ENCODE measurements at places on chromosomes 7 and 10.
A peak's percentile ranks its signal among the peaks of the same experiment; 100 is the strongest.

DNA sequence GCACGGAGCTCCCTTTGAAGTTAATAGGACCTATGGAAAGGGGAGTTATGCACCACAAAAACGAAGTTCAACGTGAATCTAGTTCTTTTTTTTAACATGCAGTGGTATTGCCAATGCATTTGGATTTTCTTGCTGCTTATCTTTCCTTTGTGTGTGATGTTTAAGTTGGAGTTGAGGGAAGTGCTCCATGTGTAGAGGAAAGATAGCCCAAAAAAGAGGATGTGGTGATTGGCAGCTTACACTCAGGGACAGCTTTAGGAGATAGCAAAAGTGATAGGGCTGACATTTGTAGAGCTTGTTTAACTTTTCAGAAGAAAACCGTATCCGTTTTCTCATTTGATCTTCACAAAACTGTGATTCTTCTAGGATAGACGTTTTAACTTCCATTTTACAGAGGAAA is 101.3 kb downstream of the MDFIC start:
- DNase-seq: no peak

DNA sequence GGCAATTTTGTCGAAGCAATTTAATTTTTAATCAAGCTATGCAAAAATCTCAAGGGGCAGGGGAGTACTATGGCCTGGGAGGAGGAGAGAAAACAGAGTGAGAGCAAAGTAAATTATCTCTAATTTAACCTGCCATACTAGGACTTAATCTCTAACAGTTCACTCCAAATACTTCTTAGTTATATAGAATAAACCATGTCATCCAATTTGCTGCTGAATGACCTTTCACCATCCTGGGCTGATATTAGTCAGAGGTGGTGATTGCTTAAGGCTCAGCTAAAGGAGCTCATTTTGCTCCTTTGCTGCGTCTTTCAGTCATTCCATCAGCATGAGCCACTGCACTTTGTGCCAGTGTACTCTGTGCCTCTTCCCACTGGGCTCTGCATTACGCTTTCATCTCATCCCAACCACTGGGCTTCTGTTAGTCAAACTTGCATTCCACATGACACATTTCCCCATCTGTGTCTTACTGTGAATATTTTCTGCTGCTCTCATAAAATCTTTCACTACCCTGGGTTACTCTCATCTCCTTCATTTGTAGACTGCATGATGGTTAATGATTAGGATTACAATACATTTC is 84.3 kb downstream of the CD36 start:
- no peak for DNase-seq

GRCh38 chr10:120508966-120509365 is 51.9 kb downstream of the PLPP4 start:
- DNase-seq: no peak

GRCh38 chr10:61869774-61870525 is 31.5 kb upstream of the ARID5B start:
- no peak for DNase-seq

- DNase-seq: peak; percentile 84
Measured at GRCh38 chr7:8261711-8262695, at the start of gene ICA1. TSS of gene ICA1 (minus strand) at chr7:8262167. CDS start at chr7:8235926, 26,241 bp downstream.

- DNase-seq: no peak
Measured at GRCh38 chr7:45689797-45690761, 115.9 kb downstream of the ADCY1 start.

GRCh38 chr10:13633689-13634088 is 46.9 kb downstream of the PRPF18 start:
- DNase-seq: no peak

DNA sequence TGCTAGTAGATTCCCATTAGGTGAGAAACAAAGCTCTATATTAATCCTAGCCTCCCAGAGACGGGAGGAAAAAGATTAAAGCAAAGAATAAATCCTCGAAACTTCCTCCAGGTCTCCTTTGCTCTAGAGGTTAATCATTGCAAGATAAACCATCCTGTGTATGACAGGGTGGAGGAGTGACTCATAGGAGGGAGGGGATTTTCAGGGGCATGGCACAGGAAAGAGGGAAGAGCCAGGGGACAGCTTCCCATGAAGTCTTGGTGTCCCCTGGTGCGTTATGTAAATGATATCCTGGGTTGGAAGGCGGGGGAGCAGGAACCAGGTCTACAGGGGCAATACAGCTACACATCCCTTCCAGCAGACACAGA is 780 bp downstream of the CYP3A5 start:
- no peak for DNase-seq

- no peak for DNase-seq
Measured at GRCh38 chr7:825386-825785, 6.9 kb upstream of the SUN1 start.

DNA sequence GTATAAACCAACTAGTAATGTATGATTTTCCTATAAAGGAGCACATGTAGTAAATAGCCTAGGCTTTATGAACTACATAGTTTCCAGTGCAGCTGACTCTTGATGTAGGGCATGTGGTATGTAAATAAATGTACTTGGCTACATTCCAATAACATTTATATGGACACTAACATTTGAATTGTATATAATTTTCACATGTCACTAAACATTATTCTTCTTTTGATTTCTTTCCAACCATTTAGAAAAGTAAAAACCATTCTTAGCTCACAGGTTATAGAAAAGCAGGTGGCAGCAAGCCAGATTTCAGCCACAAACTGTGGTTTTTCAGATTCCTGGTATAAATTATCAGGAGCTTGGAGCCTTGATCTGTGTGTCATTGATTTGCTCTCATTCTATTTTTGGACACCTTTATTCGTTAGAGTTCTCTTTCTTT is 1182.0 kb downstream of the CNTNAP2 start:
- DNase-seq: no peak

DNA sequence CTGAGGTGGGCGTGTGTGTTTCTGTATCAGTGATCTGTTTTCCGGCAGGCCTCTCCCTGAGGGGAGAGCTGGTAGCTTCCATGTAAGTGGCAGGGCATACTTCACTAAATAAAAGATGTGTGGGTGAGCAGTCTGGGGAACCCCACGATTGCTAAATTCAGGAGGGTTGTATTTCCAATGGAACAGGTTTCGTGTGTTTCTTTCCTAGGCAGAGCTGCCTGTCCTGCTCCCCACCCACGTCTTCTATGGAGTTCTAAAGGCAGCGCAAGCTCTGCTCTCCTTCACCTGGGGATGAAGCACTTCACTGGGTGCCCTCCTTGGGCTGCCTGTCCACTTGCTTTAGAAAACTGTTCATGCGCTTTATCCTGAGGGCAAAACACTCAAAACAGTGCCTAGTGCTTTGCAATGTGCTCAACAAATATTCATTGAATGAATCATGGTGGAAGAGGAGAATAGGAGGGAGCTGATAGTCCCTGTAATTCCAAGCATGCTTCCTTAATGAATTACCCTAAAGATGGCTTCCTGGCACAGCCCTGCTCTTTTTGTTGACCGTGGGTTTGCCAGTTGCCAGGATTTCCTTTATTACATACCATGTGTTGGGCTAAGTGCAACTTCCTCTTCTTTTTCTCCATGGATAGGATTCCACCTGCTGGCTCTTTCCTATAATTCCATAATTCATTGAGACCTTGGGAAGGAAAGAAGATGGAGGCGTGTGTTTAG is 50.6 kb upstream of the SRPK2 start:
- DNase-seq: no peak

GRCh38 chr7:154953006-154953684 is 49.8 kb downstream of the PAXIP1 start:
- peak; percentile 85 for DNase-seq

DNA sequence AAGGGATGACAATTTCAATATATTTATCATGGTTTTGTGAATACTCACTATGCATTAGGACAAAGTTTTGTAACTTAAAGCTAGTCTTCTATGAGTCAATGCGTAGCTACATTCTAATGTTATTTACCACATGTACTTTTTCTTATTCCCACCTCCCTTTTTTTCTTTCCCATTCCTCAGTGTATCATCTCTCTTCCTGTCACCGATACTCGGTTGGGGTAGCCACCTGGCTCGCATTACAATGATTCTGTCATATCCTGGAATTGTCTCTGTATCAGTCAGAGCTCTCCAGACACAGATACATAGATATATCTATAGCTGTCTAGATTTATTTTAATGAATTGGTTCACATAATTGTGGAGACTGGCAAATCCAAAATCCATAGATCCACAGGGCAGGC is 9.8 kb upstream of the RALA start:
- DNase-seq: no peak

- DNase-seq: no peak
Measured at GRCh38 chr10:11864727-11865126, 41.6 kb downstream of the PROSER2 start.

DNA sequence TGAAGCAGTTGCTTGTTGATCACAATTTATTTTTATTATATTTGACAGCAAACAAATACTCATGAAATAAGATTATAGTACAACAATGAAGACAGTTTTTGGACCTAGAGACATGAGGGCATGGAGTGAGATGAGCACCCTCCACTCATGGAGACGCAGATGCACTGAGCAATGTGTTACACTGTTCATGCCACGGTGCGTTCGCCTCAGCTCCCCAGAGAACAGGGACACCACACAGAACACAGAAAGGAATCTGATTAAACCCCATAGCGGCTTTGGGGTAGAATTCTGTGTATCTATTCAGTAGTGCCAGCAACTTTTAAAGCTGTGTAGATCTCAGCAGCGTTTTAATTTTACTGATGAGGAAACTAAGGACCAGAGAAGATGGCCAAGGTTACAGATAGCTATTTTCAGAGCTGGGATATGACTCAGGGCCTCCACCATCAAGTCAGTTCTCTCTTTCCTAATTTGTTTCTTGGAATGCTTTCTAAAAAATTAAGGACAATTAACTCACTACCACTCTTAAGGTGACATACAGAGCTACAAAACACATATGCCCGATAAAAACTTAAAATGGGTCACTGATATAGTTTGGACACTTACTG is 33.6 kb downstream of the FAM25A start:
- DNase-seq: no peak

GRCh38 chr7:72267291-72267800 is 144.8 kb downstream of the CALN1 start:
- no peak for DNase-seq

GRCh38 chr7:133587903-133588302 is 335.0 kb downstream of the EXOC4 start:
- no peak for DNase-seq

- no peak for DNase-seq
Measured at GRCh38 chr7:44755698-44756627, 7.3 kb downstream of the ZMIZ2 start.

- DNase-seq: no peak
Measured at GRCh38 chr10:86218160-86218559, 148.4 kb downstream of the GRID1 start.

DNA sequence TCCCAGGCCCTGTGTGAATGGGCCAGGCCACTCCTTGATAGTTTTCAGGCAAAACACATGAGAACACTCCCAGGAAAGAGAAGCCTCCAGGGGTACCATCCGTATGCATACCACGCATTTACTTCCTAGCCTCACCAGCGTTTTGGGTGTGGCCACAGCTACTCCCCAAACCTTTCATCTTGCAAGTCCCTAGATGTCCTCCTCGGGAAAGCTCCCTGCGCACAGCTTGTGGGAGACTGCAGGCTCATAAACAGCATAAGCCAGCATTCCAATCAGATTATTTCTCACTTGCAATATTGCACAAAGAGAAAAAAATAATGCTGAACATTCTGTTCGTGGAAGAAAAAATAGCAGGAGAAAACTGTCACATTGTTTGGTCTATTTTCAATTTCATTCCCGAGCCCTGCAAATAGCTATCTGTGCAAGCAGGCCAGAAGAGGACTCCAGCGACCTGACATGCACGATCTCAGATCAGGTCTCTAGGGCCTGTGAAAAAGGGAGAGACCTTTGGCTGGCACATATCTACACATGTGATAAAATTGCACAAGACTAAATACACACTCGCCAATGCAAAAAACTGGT is 175.6 kb downstream of the PLXNA4 start:
- no peak for DNase-seq

DNA sequence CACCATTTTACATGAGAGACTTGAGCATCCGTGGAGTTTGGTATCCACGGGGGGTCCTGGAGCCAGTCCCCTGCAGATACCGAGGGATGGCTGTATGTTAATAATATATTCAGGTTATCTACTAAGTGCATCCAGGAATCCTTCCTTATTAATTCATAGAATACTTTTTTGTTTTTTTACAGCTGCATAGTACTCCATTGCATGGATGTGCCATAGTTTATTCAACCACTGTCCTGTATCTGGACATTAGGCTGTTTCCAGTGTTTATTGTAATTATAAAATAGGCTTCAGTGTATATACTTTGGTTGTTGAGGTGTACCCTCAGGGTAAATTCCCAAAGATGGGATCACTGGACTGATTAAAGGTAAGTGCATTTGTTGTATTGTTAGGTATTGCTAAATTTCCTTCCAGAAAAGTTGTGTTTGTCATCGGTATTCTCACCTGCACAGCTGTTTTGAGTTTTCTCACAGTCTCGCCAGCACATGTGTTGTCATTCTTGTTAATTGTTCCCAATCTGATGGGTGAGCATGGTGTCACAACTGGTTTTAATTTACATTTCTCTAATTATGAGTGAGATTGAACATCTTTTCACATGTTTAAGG is 55.1 kb downstream of the INPP5F start:
- DNase-seq: no peak
